ENCODE measurements at places on chromosomes 3 and 15. TPM values are rescaled to one million over a fixed set of nuclear protein-coding genes. Genes with fewer than 3 reads are reported as not detected.

GRCh38 chr3:159884661-159885402 is 103.8 kb upstream of the IL12A start:
- DNase-seq, result no peak

- no peak for DNase-seq
Observed at GRCh38 chr15:90871716-90872485, 3.5 kb downstream of the FURIN start.

GRCh38 chr3:194205675-194206133 is 69.8 kb downstream of the HES1 start:
- DNase-seq, result no peak

DNA sequence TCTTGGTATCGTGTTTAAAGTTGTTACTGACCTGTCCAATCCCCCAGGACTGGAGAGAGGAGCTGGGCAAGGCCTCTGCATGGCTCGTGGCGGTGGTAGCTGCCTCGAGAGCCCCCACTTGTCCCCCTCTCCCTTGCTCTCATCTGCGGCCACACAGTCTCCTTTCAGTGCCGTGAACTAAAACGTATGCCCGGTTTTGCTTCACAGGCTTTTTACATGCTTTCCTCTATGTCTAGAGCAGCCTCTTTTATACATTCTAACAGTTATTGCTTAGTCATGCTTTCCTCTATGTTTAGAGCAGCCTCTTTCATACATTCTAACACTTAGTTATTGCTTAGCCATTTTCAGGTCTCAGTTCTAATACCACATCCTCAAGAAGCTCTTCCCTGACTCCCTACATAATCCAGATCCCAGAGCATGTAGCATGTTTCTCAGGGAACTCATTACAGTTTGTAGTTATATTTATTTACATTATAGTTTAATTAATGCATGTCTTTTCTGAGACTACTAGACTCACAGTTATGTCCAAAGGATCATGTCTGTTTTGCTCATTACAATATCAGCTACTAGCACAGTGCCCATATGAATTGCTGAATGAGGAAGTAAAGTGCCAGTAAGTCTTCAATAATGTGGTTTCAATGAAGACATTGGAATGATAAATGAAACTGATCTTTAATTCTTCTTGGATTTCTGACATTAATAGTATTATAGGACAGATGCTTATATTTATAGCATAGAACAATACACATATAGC is 66.5 kb upstream of the TBL1XR1 start:
- DNase-seq, result no peak

DNA sequence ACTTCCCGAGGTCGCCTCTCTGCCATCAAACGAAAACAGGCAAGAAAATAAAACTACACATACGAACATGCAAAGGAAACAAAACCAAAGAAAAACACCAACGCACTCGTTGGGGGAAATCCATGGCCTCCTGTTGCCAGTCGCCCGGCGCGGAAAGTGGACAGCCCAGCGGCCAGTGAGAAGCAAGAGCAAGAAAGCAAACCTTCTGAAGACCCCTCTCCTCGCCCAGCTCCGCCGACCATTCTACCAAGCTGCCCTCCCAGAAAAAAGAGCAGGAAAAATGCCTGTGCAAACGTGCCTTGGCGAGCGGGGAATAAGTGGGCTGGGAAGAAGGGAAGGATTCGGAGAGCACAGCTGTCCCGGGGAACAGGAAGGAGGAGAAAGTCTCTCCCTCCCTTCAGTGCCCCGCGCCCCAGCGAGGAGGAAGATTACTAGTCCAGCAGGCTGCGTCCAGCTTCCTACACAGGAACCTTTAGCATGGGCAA is 802 bp upstream of the NECTIN3 start:
- DNase-seq, result no peak

- DNase-seq, result no peak
Observed at GRCh38 chr15:65249641-65250040, 37.0 kb downstream of the PARP16 start.

DNA sequence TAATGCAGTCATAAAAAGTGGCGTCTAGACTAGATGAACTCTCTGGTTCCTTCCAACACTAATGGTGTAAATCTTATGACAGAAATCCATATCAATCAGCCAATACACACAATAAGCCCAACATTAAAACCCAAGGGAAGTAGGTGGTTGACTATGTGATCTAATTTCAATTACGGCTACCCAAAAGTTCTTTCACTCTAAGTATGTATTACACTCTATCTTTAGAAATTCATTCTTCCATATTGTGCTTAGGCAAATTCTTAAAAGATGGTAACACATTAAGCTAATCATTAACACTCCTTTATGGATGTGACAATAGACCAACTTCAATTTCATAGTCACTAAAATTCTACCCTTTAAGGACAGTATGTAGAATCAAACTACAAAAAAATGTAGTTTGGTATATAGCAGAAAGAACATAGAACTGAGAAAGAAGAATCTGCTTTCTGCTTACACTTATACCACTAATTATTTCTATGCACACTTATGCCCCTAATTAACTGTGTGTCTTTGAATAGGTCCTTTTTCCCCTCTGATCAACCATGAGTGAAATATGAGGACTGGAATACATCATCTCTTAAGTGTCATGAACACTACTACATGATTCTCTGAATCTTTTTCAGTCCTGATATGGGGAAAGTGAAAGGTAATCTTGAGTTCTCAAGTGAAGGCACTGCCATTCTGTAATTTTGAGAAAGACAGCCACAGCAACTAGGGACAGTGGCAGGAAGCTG is 557.6 kb downstream of the IGSF11 start:
- no peak for DNase-seq

- no peak for DNase-seq
Observed at GRCh38 chr3:24830230-24831152, 335.8 kb upstream of the THRB start.

DNA sequence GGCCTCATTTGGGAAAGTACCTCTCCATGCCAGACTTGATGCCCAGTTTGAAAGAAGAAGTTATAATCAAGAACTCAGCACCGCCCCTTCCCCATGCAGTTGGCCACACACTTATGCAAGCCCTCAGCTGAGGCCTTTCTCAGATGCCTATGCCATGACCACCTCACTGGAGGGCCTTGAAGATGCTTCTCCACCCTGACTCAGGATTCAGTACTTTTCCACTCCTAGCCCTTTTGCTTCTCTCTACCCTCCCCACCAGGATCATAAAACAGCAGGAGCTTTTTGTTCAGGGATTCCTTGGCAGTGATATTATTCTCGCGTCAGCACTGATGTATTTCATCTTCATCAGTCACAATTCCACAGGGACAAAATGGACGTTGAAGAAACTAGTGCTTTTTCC is 313.5 kb downstream of the PYDC2 start:
- DNase-seq, result no peak

GATM gene
- total RNA-seq, result 9.3 TPM

ATP13A5 gene
- total RNA-seq, result not detected
